ENCODE measurements at places on chromosomes 1 and 21.

GRCh38 chr1:151156515-151156819 lies at the start of gene TNFAIP8L2:
Gene TNFAIP8L2, plus strand, starts transcription at chr1:151156649. Its CDS starts 2,049 bp downstream, at chr1:151158698.
- peak; percentile 64 for DNase-seq

DNA sequence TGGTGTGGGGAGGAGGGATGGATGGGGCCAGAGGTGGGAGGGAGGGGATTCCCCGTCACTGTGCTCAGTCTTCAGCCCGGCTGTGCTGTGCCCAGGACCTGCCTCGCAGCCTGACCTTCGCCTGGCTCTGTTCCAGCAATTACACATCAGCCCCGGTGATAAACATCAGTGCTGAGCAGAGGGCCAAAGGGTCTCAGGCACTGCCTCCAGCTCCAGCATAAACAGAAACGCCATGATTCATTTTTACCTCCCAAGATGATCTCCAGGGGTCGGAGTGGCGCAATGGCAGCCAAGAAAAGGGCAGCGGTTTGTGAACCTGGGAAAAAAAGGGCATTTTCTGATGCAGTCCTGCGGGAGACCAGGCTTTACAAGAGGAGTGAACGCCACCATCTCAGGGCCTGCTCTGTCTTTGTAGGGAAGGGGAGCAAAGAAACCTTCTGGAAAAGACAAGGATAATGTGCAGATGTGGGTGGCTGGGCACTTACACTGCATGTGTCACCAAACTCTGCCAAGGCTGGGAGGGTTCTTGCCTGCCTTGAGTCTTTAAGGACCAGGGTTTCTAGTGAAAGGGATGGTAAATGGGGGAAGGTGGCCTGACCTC lies 28.1 kb downstream of the SHISA4 start:
- DNase-seq, result peak; percentile 66

DNA sequence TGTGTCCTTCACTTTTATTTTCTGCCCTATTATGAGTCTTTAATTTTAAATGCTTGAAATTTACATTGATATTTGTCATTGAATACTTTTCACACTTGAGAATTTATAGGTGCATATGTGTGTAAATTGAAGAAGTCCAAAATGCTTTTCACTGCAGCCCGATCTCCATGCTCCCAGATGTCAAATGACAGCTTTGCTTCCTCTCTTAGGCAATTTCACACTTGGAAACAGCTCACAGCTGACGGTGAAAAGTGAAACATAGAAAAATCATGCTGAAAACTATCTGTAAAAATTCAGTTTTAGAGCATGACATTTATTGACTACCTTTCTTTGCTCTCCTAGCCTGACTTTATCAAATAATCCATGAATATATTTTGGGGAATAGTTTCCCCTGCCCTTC lies 196.0 kb downstream of the RPS6KC1 start:
- no peak for DNase-seq

GRCh38 chr1:95679262-95679661 lies 445.3 kb downstream of the RWDD3 start:
- DNase-seq, result no peak

DNA sequence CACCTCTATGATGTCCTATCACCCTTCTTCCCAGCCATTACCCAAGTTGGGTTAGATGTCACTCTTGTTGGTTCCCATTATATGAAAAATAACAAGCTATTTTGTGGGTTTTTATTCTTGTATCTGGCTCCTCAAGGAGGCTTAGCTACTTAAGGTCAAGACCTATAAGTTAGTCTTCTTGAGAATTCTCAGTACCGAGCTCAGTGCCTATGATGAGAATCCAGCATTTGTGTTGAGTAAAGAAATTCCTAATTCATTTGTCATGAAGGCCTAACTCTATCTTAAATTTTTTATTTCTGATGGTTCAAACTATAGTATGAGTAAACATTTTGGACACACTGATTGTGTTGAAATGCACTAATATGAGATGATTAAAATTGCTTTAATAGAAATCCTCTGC lies 15.9 kb downstream of the NUF2 start:
- DNase-seq, result no peak

- DNase-seq, result no peak
Observed at GRCh38 chr1:29809446-29810120, 573.3 kb downstream of the PTPRU start.

- no peak for DNase-seq
Observed at GRCh38 chr1:182855911-182856310, 16.8 kb downstream of the DHX9 start.

DNA sequence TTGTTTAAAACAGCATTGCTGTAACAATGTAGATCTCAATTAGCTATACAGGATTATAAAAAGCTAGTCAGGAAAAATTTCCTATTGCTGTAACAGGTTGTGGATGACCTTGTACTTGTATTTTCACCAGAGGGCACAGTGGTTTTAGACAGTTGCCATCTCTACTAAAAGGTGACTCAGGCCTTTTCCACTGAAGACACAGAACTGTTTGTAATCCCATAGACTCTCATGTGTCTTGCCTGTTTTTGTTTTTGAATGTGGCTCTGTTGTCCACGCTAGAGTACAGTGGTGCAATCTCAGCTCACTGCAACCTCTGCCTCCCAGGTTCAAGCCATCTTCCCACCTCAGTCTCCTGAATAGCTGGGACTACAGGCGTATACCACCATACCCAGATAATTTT lies 5.9 kb downstream of the MTFR1L start:
- DNase-seq, result no peak

DNA sequence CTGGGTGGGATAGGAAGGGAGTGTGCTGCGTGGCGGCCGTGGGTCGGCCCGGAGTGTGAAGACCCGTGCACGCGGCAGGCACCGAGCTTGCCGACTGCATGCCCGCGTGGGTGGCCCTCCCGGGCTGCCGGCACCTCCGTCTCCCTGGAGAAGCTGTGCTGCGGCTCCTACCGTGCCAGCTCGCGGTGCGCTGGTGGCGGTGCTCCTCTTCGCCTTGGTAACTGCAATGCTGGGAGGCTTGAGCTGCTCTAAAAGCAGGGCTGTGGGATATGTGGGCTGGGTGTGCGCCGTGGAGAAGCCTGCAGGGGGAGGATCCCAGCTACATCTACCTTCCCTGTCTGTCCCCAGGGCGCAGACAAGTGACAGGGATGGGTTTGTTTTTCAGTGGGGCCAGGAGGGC lies 2.4 kb downstream of the GABRD start:
- no peak for DNase-seq

DNA sequence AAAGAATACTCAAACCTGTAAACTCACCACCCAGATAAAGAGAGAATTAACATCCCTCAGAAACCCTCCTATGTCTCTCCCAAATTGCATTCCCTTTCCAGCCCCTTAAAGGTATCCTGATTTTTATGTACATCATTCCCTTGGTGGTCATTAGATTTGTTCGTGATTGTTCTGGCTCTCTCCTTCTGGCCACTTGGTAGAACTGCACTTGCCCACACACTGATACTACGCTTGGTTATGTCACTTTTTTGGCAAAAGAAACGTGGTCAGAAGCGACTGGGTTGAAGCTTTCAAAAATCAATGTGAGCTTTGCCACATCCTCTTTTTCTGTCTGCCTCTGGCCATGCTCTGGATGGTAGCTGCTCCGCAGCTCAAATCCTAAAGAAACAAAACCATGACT lies 76.3 kb downstream of the KRTAP19-8 start:
- DNase-seq, result no peak

- peak; percentile 65 for DNase-seq
Observed at GRCh38 chr1:245310571-245311531, 156.1 kb downstream of the KIF26B start.

GRCh38 chr1:239123260-239123659 lies 263.1 kb upstream of the CHRM3 start:
- DNase-seq, result no peak

DNA sequence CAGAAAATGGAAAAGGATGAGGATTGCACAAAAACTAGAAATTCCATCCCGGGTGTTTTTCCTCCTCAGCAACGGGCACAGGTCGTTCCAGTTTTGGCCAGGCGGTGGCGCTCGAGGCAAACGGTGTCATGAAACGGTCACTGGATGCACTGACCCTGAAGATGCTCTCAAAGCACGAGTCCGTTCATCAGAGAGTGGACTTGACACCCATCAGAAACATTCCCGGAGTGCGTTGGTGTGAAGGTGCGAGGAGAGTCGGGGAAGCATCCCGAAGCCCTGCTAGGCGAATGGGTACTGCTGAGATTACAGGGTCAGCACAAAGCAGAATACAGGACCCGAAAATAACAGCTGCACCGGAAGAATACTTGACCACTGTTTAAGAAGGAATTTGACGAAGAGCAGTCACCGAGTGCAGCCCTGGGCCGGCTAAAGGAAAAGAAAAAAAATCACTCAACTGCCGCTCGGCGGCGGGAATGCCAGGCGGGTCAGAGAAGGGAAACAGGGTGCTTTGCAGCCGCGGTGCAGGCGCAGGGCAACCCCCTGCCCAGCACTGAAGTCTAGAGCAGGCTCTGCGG lies 71.7 kb upstream of the ETS2 start:
- DNase-seq, result peak; percentile 51

- DNase-seq, result no peak
Observed at GRCh38 chr1:151199873-151200581, 1.7 kb downstream of the PIP5K1A start.

- DNase-seq, result no peak
Observed at GRCh38 chr1:213531369-213532310, 456.1 kb upstream of the PROX1 start.

GRCh38 chr1:12415038-12415466 lies 185.2 kb downstream of the VPS13D start:
- no peak for DNase-seq

DNA sequence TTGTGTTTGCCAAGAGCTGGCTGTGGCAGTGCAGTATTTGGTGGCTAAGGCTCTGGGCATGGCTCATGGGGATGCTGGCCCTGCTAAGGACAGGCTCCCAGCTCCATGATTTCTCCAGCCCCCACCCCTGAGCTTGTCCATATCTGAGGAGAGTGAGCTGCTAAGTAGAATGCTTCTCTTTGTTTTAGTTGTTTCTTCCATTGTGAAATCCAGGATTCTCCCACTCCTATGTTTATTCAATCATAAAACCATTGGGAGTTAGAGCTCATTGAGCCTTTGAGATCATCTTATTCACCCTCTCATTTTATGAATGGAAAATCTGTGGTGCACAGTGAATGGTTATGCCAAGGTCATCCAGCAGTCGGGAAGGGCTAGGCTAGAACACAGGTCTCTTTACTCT lies 188.8 kb downstream of the TNR start:
- no peak for DNase-seq

GRCh38 chr1:161088587-161089110 lies 709 bp downstream of the NECTIN4 start:
- DNase-seq, result no peak

- no peak for DNase-seq
Observed at GRCh38 chr1:92854101-92854785, 22.4 kb downstream of the RPL5 start.

- no peak for DNase-seq
Observed at GRCh38 chr1:78044796-78045562, 787 bp upstream of the GIPC2 start.

DNA sequence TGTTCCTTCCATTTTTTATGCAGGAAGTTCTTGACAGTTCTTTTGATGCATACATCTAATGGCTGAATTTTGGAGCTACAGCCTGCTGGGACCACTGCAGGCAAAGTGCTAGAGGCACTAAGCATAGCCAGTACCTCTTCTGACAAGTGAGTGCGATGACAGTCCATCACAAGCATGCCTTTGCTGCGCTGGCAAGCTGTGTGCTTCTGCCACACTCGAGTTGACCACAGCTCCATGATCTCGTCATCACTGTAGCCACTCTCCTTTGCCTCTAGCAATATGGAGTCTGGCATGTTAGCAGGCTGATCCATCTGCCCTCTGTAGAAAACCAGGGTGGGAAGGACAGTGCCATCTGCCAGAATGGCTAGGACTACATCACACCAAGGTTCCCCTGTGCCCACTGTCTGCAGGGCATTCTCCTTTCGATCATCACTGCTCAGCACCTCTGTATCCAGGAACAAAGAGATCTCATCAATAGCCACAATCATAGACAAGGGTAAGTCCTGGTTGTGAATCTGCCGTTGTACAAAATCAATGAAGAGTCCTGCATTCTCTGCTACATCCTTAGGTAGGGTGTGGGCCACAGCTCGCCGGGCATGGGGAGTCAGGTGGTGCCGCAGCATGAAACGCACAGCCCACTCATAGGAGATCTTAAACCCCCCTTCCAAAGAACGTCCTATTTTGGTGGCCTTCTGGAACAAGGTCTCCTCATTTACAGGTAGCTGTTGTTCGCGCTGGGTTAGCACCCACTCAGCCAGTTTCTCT lies 6.0 kb downstream of the PSMB4 start:
- no peak for DNase-seq

GRCh38 chr1:230158415-230159291 lies 91.6 kb downstream of the GALNT2 start:
- no peak for DNase-seq

GRCh38 chr1:22246755-22247480 lies 104.0 kb upstream of the WNT4 start:
- no peak for DNase-seq

DNA sequence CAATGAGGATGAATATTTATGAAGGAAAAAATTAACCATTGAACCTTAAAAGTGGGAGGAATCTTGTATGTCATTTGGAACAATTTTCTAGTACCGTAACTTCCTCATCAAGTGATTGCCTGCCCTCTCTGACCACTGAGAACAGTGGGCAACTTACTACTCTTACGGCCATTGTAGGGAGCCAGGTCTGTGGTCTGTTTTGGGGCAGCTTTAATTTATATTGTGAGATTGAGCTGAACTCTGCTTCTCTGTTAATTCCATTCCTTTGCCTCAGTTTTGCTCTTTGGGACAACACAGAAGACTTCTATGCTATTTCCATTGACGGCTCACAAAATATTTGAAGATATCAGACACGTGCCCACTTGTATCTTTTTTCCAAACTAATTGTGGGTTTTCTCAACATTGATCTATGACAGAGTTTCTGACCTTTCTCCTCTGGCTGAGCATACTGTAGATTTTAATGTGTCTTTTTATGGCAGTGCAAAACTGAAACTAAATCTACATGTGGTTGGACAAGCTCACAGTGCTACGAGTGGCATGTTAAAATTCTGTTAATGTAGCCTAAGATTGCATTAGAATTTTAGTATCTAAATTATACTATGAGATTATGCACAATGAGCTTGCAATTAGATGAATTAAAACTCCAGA lies 27.8 kb upstream of the ZNF281 start:
- DNase-seq, result peak; percentile 52

GRCh38 chr1:54464031-54464476 lies 57.9 kb upstream of the SSBP3 start:
- DNase-seq, result no peak

- DNase-seq, result no peak
Observed at GRCh38 chr1:203089001-203089650, 3.3 kb upstream of the MYOG start.

- DNase-seq, result no peak
Observed at GRCh38 chr1:20589331-20590278, 708 bp downstream of the CDA start.

DNA sequence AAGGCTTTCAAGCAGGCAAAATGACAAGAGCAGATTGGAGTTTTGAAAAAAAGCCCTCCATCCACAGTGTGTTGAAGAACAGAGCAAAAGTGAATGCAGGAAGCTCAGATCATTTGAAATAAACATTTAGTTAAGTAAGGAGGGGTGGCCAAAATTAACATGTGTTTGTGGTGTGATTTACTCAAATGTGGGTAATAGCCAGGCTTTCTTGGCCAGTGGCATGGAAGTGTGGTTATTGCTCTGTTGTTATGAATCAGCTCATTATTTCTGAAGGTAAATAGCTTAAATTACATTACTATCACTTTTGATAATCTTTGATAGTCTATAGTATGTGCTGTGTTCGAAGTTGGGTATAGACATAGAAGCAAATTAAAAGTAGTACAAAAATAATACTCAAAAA lies 485.9 kb downstream of the LMO4 start:
- DNase-seq, result no peak

GRCh38 chr1:101587741-101588140 lies 350.9 kb downstream of the S1PR1 start:
- DNase-seq, result no peak

Data from common myeloid progenitor, CD34-positive (primary cell).